ENCODE measurements at places on chromosomes 4 and X.

DNA sequence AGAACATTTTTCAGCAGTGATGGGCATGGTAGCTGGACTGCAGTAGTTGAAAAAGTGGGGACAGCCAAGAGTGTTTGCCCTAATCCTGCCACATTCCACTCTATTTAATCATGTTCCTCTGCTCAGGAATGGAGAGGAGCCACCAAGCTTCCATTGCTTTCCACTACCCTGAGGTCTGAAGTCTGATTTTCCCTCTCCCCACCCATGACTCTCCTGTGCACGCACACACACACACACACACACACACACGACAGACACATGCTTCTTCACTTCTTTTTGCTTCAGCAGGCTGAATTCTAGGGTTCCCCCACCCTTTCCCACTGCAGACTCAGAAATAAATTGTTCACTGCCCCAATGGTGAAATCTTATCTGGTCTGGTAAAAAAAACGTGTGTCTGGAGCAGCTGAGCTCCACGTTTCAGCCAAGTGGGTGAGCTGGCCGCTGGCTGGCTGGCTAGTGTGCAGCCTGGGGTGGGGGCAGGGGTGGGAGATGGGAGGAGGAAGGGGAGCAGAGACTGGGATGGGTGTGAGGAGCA is 142.7 kb upstream of the NALF2 start:
- DNase-seq, result peak; percentile 38

- no peak for DNase-seq
These were observed 282.0 kb downstream of the PPP3CA start for GRCh38 chr4:101065346-101065745.

DNA sequence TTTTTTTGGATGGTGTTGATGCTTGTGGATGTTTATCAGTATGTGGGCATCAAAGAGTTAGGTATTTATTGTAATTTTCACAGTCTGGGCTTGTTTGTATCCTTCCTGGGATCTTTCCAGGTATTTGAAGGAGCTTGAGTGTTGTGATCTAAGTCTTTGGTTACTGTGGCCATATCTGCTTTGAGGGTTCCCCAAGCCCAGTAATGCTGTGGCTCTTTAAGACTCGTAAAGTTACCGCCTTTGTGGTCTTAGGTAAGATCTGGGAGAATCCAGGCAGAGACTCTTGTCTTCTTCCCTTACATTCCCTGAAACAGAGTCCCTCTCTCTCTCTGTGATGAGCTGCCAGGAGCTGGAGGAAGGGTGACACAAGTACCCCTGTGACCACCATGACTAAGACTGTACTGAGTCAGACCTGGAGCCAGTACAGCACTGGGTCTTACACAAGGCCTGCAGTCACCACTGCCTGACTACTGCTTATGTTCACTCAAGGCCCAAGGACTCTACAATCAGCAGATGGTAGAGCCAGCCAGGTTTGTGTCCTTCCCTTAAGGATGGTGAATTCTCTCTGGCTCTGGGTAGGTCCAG is 62.2 kb downstream of the FMR1NB start:
- DNase-seq, result no peak

DNA sequence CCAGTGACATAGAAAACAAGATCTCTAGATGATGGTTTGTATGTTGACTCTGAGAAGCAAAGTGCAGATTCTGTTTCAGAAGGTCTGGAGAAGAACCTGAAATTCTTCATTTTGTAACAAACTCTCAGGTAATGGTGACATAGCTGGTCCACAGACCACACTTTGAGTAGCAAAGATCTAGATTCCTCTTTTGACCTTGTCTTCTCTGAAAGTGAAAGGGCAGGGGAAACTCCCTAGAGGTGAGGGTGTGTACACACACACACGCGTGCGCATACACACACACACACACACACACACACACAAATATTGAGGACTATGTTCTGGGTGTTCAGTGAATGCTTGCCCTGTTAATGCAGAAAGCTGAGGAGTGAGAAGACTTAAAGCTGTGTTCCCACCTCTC is 110.1 kb downstream of the NHSL2 start:
- no peak for DNase-seq

Data from skin of body (tissue), 3 donors.